NCI-H1092 treated with DMSO at 0.1 percent for 48 hours (cell line): ENCODE measurements at places on chromosomes 7 and 10.

GRCh38 chr7:83156006-83156405 lies 6.7 kb downstream of the PCLO start:
- DNase-seq, result no peak

DNA sequence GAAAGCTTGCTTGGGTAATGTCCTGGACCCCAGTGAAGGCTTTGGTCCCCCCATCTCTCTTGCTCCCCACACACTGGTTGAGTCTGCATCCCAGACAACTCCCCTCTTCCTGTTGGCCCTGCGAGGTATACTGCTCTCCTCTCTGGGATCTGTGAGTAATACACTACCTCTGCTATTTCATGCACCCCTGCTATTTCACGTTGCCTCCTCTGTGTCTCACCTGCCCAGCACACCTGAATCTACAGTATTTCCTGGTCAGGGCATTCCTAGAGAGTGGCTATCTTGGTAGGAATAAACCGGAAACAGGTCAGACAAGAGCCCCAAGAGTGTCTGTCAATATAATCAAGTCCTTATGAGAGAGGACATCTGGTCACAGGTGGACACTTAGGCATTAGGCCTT lies 114.3 kb upstream of the ODAD2 start:
- no peak for DNase-seq

DNA sequence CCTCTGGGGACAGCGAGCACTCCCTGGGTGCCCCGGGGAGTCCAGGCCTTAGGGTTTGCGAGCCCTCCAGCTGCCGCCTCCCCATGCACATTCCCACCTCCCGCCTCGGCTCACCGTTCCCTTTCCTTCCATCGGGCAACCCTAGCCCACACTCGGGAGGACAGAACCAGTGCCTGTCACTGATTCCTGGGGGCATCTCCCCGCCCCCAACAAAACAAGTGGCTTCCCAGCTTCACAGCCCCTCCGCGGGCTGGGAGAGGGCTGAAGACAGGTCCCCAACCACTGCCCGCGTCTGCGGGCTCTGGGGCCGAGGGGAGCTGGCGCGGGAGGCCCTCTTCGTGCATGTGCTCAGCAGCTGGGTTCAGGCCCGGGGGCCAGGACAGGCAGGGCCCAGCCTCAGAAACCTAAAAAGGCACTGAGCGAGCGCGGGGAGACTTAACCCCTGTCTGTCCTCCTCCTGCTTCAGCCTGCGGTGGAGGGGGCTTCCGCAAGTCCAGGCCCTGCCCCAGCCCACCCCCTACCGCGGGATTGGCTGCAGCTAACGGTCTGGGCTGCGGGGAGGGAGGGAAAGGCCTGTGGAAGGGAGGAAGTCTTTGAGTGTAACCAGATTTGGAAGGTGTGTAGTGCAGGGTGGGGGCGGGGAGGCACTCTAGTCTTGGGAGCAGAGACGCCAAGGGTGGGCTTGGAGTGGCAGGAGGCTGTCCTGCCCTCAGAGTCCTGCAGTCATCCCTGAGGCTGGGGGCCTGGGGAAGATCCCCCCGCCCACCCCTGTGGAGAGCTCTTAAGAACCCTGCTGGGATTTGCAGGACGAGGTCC lies 1.2 kb downstream of the FLNC start:
- DNase-seq, result no peak

- no peak for DNase-seq
These were observed 83.8 kb downstream of the TMEM130 start for GRCh38 chr7:98785929-98786571.

DNA sequence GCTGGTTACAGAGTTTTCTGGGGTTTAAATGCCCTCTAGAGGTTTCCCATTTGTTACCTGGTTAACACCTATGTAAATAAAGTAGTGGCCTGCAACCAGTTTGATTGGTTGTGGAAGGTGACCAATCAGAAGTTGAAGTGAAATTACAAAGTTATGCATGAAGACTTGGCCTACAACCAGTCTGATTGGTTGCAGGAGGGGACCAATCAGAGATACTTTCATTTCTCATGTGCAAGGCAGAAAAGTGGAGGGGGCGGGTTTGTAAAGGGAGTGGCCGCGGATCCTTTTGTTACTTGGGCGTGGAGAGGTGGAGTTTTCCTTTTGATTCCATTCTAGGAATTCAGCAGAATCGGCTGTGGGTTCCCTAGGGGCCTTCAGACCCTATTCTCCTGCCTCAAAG lies 80.8 kb downstream of the SEC23IP start:
- DNase-seq, result no peak

- DNase-seq, result no peak
These were observed 102.6 kb downstream of the TPST1 start for GRCh38 chr7:66307591-66308215.

GRCh38 chr7:74527842-74528241 lies 74.1 kb downstream of the GTF2IRD1 start:
- DNase-seq, result no peak

DNA sequence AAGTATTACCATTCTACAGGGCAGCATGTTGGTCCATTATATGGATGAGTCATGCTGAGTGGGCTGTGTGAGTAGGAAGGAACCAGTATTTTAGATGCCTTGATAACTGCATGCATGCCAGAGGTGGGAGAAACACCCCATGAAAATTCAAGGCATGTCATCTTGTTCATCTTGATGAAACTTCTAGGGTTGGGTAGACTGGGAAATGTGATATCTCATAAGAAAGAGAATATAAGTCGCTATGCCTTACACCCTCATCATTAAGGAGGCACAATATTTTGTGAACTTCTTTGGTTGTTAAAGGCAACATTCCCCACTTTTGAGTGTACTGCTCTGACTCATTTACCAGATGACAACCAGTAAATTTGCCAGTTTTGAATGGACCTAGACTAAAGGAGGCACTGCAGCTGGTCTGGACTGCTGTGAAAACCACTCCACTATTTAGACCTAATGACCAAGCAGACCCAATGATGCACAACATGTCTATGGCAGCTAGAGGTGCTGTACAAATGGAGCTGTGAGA lies 48.0 kb downstream of the ZNF365 start:
- no peak for DNase-seq

DNA sequence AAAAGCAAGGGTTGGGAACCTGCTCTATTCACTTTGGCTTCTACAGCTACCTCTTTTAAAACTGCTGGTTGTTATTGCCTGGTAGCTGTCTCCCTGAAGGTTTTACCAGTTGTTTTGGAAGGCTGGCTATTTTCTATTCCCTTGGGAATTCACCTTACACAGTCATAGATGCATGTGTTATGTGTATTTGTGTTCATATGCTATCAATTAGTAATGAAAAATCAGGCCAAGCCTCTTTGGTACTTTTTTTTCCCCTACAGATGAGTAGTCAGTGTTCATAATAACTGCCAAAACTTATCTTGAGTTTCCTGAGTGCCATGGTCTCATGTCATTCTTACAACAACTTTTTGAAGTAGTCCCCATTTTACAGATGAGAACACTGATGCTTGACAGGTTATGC lies 738.0 kb upstream of the GALNT17 start:
- DNase-seq, result no peak

GRCh38 chr7:11210374-11210773 lies 236.7 kb downstream of the PHF14 start:
- no peak for DNase-seq

DNA sequence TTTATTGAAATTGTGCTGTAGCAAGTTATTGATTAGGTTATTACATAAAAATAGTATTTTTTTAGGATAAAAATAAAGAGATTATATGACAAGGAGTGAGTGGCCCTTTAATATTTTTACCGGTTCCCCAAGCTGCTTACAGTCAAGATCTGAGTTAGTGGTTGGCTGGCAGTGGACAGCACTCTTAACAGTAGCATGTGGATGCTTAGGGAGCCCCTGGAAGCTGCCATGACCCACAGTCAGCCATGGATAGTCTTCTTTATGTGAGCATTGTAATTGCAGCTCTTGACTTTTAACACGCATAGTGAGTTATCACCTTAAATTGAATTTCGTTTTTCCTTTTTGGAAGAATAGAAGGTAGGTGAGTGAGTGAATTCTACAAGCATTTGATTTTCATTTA lies 22.1 kb downstream of the RAB18 start:
- no peak for DNase-seq

GRCh38 chr7:105680505-105681187 lies 99.4 kb upstream of the EFCAB10 start:
- no peak for DNase-seq

GRCh38 chr7:28823582-28823981 lies 134.5 kb downstream of the TRIL start:
- no peak for DNase-seq

- DNase-seq, result no peak
These were observed 29.8 kb downstream of the GPRIN2 start for GRCh38 chr10:46526682-46527038.

- peak; percentile 64 for DNase-seq
These were observed 765 bp downstream of the SLC25A40 start for GRCh38 chr7:87875151-87876039.

- no peak for DNase-seq
These were observed 51.1 kb downstream of the GPAM start for GRCh38 chr10:112132435-112132834.
